ENCODE measurements at places on chromosomes 16 and 17.

DNA sequence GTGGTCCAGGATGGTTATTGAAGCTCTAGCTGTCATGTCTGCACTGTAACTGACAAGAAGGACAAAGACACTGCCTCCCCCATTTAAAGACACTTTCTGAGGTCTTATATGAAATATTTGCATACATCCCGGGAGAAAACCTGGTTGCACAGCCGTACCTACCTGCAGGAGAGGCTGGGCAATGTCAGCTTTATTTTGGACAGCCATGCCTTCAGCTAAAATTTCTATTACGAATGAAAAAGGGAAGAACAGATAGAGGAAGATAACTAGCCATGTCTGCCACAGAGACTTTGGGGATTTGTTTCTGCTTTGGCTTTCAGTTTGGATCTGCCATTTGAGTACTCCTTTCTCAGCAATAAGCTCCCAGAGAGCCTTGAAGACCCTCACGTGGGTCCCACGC is 19.0 kb downstream of the SLC7A6 start:
- DNase-seq, result no peak

- DNase-seq, result no peak
These were observed 61.2 kb downstream of the USP32 start for GRCh38 chr17:60330731-60331130.

DNA sequence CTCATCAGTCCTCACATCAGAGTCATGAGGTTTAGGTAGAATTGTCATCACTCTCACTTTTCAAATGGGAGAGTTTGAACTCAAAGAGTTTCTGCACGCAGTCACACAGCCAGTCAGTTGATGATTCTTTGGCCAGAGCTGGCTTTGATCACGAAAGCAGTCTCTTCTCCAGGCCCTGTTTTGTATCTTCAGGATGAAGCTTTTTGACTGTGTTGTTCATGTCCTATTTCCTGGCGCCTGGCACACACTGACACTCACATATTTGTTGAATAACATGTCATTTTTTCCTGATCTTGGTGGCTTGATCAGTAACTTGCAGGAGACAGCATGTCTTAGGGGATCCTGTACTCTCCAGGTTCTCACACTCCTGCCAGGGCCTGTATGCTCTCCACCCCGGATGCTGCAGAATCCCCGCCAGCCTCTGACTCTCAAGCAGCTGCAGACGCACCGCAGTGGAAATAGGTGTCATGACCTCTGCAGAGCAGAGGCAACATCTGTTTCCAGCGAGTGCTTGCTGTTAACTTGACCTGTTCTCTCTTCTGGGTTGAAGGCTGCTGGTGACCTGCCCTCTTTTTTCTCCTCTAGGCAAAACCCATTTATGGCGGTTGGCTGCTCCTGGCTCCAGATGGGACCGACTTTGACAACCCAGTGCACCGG is 33.0 kb downstream of the MPRIP start:
- no peak for DNase-seq

- DNase-seq, result peak; percentile 23
These were observed 74.5 kb upstream of the DYNLRB2 start for GRCh38 chr16:80466024-80466987.

- peak; percentile 26 for DNase-seq
These were observed 91.2 kb downstream of the ZNF778 start for GRCh38 chr16:89308391-89309333.

DNA sequence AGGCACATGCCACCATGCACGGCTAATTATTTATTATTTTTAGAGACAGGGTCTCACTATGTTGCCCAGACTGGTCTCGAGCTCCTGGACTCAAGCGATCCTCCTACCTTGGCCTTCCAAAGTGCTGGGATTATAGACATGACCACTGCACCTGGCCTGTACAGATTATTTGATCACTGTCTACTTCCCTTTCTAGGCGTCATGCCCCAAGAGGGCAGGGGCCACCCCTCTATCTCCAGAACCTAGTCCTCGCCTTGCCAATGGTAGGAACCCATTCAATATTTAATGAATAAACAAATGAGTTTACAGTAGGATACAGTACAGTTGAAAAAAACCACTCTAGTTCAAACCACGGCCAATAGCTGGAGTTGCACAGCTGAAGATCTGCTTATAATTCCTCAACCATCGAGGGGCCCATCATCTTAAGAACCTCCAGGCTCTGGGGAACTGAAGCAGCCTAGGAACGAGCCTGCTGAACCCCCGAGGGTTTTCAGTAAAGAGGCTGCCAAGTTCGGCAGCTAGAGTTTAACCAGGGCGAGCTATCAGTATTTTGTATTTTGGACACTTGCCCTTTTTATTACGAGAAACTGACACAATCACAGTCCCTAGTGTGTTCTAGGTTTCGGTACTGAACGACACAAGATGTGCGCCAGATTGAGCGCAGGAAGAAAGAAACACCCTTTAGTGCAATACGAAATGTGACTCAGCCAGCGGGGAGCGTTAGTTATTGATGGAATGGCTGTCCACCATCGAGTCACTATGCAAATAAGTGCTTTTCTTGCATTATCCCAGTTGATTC is 14.6 kb downstream of the ADCY9 start:
- DNase-seq, result no peak

- DNase-seq, result no peak
These were observed 32.1 kb downstream of the PRKAR1A start for GRCh38 chr17:68544111-68544915.

DNA sequence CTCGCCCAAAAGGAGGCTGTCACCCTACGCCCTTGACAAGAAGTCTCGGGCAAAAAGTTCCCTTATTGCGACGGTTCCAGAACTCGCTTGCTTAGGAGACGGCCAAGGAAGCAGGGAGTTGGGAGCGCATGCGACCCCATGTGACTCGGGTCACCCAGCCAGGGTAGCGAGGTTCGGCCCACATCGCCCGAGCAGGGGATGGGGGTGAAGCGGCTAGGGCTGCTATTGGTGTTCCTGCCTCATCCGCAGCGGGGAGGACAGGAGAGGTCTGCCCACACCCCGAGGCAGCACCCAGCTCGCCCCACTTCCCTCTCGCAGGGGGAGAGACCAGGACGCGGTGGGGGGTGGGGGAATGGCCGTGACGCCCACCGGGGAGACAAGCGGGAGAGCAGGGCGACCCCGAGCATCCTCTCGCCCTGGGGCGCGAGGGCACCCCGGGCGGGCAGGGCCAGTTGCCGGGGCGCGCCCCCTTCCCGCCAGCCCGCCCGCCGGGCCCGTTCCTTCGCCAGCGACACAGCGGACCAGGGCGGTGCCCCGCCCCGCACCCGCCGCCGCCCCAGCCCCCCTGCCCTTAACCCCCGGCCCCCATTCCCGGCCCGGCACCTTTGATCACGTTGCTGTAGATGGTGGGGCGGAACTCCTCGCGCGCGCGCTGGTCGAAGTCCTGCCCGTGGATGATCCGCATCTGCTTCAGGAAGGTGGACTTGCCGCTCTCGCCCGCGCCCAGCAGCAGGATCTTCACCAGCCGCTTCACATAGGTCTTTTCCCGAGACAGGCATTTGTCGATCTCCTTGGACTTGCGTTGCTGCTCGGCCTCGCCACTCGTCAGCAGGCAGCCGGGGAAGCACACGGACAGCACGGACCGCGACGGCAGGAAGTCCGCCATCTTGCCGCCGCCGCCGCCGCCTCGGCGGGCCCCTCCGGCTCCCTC is 567 bp downstream of the GNA13 start:
- DNase-seq, result peak; percentile 28

DNA sequence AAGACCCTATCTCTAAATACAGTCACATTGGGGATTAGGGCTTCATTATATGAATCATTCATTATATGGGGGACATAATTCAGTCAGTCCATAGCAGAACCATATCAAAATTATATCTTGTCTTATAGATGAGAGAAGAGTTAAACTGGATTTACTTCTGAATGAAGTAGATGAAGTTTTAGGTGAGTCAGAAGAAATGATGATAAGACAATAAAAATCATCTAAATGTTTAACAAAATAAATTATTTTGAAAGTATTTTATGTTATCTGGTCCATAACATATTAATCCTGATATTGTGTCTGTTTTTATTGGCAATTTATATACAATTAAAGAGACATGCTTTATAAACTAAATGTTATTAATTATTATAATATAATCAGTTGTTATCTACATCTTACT is 76.9 kb upstream of the EFCAB3 start:
- no peak for DNase-seq

GRCh38 chr17:71846561-71847110 is 274.2 kb upstream of the SOX9 start:
- DNase-seq, result no peak

DNA sequence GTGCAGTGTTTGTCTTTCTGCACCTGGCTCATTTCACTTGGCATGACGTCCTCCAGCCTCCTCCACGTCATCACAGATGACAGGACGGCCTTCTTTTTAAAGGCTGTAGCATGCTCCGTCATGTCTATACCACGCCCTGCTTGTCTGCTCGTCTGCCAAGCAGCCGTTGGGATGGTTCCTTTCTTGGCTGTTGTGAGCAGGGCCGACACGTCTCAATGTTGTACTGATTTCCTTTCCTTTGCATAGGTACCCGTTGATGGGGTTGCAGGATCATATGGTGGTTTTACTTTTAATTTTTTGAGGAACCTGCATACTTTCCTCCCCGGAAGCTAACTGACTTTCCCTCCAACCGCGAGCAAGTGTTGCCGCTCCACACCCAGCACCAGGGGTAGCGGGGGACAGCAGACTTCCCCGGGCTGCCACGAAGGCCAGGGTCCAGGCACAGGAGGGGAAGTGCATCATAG is 212.2 kb upstream of the ZNF469 start:
- no peak for DNase-seq

DNA sequence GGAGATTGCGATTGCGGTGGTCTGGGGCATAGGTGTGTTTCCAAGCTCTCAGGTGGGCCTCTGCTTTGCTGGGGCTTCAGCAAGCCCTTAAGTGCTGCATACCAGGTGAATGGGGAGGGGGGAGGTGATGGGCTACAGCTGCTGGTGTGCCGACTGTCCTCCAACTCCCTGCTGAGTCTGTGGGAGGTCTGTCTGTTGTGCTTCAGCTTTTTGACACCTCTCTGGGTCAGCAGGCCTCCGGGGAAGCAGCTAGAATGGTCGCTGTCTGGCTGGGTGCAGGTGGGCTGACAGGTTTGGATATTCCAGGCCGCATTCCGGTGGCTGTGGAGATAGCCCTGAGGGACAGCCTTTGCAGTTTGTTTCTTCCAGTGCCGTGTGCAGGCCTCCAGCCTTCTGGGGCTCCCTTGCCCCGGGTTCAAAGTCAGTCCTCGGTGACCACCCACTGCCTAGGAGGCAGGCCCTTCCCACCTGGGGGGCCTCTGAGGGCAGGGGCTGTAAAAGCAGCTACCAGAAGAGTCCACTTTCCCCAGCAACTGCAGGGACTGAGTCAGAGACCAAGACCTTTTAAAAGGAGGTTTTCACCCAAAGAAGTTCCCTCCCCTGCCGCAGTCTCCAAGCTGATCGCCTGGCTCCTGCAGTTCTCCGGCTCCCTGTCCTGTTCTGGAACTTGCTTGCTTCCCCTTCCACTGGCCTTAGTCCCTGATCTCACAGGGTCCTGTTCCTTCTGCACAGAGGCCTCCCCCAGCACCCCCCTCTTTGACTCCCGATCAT is 2.0 kb upstream of the TTYH2 start:
- DNase-seq, result no peak

GRCh38 chr17:83083368-83084201 is 4.2 kb downstream of the METRNL start:
- peak; percentile 23 for DNase-seq

- no peak for DNase-seq
These were observed 3.8 kb downstream of the FUS start for GRCh38 chr16:31183432-31184428.

DNA sequence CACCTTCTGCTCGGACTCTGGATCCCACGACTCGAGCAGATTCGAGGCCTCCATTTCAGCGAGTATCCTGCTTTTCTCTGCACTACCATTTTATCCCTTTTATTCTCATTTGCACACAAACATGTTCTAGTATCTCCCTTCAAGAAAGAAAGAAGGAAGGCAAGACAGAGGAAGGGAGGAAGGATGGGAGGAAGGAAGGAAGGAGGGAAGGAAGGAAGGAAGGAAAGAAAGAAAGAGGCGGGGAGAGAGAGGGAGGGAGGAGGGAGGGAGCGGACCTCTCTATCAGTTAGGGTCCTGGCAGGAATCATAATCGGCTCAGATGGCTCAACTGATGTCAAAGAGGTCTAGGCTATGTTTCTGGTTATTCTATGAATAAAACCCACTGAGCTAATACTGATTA is 10.3 kb upstream of the KSR1 start:
- DNase-seq, result no peak

GRCh38 chr17:7515911-7516610 is 31.9 kb downstream of the POLR2A start:
- DNase-seq, result no peak

DNA sequence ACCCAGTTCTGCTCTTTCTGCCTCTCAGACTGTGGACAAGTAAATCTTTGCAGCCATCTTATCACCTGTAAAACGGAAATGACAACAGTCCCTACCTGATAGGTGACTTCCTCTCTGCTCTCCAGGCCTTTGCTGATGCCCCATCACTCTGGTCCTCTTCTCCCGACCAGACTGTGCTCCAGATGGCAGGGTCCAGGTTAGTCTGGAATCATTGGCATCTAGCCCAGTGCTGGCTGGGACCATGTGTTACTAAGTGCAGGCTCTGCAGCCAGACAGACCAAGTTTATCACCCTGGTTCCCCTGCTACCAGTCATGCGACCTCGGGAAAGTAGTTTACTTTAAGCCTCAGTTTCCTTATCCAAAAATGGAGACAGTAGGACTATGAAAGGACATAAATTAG is 1.8 kb upstream of the NUBP1 start:
- no peak for DNase-seq

GRCh38 chr16:78490431-78490830 is 391.0 kb downstream of the WWOX start:
- no peak for DNase-seq

- DNase-seq, result peak; percentile 55
These were observed 93.8 kb upstream of the PLEKHM1 start for GRCh38 chr17:45584092-45585036.
